Esophagus squamous epithelium (tissue), 5 donors: ENCODE measurements at places on chromosomes 16 and 17.

- no peak for DNase-seq
These were observed 109.7 kb downstream of the RAP1GAP2 start for GRCh38 chr17:2905696-2906501.

DNA sequence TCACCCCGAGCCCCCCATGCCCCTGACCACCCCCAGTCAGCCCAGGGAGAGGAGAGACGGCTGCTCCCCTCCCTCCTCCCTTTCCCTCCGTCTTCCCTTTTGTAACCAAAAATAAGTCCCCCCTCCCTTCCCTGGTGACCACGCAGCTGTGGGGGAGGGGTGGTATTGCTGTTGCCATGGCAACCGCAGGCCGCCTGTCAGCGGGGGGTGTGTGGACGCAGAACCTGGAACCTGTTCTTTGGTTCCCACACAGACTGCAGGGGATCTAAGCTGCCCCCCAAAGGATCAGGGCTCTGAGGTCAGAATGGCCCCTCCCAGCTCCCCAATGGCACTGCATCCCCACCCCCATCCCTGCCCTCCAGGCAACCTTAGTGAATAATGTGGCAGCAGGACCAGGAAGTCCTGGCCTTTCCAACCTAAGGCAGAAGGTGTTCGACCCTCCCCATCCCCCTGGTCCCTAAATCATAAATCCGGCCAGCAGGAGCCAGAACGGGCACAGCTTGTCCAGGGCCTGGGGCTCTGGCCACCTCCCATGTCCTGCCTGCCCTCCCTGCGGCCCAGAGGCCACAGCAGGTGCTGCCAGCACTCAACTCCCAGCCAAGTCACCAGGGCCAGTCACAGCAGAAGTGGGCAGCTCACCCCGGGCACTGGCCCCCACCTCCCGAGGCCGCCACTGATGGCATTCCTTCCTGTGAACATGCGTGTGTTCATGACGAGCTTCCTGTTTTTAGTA is 12.0 kb downstream of the CA4 start:
- no peak for DNase-seq

- no peak for DNase-seq
These were observed 31.9 kb upstream of the HEATR6 start for GRCh38 chr17:60110586-60110985.

DNA sequence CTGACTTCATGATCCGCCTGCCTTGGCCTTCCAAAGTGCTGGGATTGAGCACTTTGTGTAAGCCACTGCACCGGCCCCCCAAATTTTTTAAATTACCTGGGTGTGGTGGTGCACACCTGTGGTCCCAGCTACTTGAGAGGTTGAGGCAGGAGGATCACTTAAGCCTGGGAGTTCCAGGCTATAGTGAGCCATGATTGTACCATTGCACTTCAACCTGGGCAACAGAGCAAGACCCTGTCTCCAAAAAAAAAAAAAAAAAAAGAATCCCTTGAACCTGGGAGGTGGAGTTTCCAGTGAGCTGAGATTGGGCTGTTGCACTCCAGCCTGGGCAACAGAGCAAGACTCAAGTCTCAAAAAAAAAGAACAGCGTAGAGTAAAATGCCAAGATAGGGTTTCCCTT is 15.2 kb downstream of the ZNF276 start:
- no peak for DNase-seq

DNA sequence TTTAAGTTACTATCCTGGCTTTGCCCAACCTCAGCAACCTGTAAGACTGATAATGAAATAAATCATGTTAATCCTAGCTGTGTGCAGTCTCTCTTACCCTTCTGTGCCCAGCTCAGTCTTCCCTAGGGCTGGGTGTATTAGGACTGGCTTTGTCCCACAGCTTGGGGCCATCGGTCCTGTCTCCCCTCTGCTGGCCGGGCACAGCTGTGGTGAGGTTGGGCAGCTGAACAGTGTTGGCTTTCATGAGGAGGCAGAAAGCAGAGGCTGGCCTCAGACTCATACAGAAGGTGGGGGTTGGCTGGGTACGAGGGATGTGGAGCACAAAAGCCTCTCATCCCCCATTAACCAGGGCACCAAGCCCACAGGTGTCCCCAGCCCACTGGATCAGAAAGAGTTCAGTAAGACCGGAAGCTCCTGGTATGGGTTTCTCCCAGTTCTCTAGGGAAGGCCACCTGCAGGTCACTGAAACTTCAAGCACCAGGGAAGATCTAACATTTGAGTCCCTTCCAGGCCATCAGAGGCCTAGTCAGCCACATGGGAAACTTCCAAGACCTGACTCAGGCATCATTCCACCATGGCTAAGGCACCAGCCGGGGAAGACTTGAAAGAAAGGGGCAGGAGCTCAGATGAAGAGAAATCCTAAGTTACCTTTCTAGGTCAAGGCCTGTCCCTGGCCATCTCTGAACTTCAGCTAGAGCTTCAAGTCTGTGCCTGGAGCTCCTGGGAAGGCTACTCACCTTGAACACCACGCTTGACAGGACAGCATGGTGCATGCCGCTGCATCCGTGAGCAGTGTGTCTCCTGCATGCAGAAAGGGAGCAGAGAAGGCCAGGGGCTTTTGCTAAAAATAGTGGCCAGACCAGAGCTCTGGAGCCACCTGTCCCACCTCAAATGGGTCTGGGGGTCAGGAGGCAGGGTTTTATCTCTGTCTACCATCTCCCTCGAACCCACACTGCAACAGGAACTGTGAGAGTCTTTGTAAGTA is 8.8 kb downstream of the CNP start:
- DNase-seq = no peak

DNA sequence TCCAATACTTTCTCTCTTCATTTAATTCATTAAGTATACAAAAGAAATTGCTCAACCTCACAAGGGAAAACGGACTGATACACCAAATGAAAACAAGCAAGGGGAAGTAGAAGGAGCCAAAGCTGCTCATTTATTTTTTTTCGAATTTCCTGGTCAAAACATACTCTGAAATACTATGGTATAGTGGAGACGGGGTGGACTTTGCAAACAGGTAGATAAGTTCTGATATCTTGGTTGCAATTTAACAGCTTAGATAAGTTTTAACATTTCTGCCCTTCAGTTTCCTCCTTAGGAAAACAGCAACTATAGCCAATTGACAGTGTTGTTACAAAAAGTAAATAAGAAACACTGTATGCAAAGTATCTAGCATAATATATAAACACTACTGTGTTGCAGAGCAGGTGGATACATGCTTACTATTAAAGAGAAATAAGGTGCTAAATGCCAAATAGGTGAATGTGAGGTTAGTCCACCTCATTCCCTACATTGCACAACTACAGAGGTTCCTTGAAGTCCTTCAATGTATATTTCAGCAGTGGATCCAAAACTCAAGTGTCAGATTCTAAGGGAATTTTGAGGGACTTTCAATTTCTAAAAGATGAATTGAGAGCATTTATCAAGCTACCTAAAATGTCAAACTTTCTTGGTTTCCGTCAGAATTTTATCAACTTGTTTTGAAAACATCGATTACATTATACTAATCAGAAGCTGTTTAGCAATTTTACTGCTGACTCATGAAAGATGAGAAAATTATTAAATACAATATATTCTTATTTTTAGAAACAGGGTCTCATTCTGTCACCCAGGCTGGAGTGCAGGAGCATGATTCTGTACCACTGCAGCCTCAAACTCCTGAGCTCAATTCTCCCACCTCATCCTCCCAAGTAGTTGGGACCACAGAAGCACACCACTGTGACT is 11.0 kb downstream of the CCDC47 start:
- DNase-seq = no peak
